ENCODE measurements at places on chromosomes 5 and 9.

- no peak for DNase-seq
Measured at GRCh38 chr9:133470427-133470924, 8.4 kb downstream of the SLC2A6 start.

DNA sequence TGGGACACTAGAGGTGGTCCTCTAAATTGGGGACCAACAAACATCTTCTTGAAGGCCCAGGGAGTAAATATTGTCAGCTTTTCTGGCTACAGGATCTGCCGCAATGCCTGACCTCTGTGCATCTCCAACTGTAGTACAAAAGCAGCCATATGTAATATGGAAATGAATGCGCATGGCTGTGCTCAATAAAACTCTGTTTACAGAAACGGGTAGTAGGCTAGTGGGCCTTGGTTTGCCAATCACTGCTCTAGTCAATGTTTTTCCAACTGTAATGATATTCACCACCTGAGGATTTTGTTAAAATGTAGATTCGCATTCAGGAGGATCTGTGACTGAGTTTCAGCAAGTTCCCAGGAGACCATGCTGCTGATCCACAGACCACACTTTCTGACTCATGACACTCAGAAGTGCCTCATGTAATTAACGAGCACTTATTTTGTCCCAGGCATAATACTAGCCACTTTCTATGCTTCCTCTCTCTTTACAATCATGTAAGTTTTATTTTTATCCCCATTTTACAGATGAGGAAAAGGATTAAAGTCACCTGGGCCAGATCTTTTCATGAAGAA is 96.9 kb downstream of the MED27 start:
- DNase-seq: no peak

DNA sequence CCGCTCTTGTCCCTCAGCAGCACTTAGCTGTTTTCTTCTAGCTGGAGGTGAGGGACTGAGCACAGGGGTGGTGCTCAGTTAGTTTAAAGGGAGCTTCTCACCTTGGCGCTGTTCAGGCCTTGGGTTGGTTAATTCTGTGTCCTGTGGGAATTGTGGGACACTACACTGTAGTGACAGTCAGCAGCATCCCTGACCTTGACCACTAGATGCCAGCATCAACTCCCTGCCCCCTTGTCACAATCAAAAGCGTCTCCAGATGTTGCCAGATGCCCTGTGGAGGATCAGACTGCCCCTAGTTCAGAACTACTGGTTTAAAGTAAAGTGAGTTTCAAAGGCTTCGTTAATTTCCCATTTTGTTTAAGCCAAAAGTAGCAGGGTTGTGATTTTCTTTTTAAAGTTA is 65.5 kb upstream of the DMRT3 start:
- no peak for DNase-seq

DNA sequence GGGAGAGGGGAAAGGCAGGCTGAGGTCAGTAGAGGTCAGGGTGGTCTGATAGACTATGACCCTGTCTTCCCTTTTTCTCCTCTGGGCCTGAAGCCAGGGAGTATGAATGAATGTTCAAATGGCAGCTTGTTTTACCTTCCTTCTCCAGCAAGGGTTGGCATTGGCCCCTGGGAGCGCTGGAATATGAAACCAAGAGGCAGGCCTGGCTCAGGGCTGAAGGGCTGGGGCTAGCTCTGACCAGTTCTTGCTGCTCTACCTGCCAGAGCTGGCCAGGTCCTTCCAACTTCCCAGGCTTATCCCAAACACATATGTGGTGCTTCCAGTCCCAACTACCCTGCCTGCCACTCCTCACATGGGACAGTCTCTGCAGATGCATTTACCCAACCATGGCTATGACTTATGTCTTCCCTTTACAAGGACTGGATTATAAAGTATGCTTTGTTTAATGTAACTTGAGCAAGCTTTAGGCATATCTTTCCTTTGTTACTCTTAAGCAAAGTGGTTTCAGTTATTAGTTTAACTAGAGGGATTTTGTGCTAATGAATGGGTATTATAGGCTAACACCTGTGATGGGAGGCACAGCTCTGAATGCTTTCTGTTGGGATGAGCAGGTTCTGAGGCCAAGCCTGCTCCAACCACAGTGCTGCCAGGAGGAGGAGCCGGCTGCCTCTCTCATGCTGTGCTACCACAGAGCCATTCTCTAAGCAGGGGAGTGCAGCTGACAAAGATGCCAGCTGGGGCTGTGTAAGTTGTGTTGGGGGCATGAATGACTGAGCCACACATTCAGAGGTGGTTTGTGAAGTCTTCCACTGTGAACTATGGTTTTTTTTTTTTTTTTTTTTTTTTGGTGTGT is 6.1 kb downstream of the CCNI2 start:
- no peak for DNase-seq

- DNase-seq: no peak
Measured at GRCh38 chr5:75465480-75465879, 45.9 kb downstream of the CERT1 start.

GRCh38 chr9:28741459-28741858 is 1168.2 kb upstream of the C9orf72 start:
- no peak for DNase-seq

DNA sequence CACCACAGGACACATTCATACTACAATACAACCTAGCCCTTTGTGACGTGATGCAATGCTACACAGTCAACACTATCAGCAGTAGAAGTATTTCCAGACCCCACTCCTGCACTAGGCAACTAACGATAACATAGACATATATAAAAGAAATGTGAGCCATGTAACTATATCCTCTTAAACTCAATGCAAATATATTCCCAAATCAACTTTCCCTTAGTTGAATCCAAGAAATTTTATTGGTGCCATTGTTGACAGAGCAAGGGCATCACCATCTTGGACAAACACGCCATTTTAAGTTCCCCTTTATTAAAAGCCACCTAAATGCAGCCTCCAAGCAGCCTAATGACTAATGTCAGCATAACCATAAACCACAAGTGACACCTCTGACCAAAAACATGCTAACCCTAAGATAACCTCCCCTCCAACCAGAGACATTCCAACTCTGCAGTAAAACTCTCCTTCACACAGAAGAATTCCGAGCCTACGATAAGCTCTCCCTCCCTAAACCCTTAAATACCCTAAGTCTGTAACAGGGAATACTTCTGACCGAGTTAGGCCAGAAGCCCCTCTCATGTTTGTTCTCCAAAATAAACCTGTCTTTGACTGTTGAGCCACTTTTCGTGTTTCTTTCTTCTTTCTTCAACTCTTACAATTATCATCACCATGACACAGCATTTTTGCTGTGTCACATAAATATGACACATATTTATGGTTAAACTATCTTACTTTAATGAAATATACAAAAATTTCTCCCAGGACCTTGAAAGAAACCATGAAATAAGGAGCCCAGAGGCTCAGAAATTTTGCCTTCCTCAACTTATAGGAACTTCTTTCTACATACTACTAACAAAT is 1497.8 kb downstream of the EFNA5 start:
- DNase-seq: no peak

DNA sequence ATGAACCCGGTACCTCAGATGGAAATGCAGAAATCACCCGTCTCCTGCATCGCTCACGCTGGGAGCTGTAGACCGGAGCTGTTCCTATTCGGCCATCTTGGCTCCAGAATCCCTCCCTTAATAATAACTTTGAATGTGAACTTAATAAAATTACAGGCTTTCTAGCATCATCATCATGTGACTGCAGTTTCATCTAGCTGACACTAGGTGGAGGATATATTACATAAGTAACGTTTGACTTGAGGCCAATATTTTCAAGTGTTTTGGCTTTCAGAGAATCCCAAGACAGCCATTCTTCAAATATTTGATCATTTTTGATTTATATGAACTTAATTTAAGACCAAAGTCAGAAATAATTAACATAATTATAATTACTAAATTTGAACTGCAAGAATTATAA is 474.9 kb upstream of the CDH10 start:
- DNase-seq: no peak

DNA sequence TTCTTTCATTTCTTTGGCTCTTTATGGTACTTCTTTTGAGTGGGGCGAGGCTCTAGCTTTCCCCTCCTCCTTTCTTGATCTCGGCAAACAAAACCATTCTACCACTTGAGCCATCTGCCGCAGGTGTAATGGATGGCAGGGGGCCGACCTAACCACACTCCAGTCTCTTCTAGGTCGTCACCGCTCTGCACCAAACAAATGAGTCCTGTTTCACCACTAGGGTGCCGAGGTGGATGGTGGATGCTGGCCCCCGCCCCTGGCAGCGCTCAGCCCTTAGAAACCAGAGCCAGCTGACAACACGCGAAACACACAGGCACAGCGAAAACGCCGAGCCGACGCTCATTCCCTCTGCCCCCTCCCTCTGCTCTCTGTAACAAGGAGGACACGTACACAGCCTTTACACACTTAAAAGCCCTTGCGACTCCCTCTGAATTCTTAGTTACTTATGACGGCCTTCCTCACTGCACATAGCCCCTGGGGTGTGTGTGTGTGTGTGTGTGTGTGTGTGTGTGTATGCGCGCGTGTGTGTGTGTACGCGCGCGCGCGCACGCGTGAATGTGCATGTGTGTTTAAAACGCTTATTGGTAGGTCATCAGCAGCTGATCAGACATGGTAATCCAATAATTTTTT is 199.4 kb downstream of the MEF2C start:
- DNase-seq: no peak

- no peak for DNase-seq
Measured at GRCh38 chr9:21993893-21994555, at the start of gene CDKN2A. TSS of gene CDKN2A (minus strand) at chr9:21994392.

DNA sequence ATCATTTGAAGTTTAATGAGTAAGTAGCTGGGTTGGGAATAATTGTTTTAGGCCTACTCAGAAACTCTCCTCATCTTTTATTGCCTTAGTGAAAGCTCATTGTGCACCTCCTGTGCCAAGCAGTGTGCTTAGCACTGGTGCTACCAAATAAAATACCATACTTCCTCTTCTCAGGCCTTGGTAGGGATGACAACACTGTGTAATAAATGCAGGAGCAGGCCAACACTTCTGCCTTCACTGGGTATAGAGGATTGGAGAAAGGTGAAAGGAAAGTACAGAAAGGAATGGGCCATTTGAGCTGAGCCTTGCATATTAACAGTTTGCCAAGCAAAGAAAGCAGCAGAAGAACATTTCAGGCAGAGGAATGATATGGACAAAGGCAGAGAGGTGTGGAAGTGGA is 285.7 kb downstream of the NR3C1 start:
- DNase-seq: no peak

DNA sequence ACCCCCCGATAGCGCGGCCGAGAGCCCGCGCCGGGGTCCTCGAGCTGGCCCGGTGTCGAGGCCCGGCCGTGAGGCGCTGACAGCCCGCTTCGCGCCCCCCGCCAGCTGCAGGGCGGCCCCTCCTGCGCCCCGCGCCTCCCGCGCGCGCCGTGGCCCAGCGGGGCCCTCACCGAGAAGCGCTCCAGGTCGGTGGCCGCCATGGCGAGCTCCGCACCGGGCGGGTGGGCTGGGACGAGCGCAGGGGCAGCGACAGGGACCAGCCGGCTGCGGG is 166 bp downstream of the SEPTIN8 start:
- DNase-seq: no peak

DNA sequence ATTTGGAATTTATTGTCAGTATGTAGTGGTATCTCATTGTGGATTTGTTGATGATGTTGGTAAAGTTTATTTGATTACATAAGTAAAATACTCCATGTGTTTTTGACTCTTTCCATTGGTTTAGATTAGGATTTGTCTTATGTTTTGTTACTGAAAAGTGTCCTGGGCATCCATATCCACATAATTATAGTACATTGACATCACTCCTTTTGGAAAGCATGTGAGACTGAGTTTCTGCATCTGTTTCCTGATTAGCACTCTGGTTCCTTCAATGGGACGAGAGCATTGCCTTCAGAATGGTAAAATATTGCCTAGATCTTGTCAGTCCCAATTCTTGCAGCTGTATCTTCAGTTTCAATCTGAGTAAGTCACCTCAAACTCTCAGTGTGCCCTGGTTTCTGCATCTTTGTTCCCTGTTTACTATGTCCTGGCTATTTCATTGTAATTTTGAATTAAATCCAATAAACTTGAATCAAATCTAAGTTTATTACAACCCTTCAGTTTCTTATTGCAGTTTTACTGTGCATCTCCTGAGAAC is 128.1 kb downstream of the FBXO38 start:
- no peak for DNase-seq

DNA sequence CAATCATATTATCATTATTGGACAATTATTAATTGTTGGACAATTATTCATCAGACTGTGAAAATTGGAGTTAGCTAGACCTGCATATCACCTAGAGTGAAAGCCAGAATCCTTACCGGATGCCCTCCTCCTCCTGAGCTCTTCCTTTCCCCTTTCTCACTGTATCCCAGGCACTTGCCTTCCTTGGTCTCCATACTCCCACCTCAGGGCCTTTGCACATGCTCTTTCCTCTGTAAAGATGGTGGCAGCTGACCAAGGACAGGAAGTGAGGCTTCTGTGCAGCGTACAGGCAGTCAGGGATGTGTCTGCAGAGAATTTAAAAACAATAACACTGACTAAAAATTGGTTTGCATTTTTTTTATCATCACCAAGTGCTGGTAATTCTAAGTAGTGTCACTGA is 15.5 kb upstream of the FAM193B start:
- no peak for DNase-seq

All from HFF-Myc (cell line).